Stimulated activated CD8-positive, alpha-beta memory T cell treated with anti-CD3 and anti-CD28 coated beads, Interleukin-7, amount 100 ng/mL, for 24 hours (primary cell): ENCODE measurements at places on chromosomes 11 and 22.

DNA sequence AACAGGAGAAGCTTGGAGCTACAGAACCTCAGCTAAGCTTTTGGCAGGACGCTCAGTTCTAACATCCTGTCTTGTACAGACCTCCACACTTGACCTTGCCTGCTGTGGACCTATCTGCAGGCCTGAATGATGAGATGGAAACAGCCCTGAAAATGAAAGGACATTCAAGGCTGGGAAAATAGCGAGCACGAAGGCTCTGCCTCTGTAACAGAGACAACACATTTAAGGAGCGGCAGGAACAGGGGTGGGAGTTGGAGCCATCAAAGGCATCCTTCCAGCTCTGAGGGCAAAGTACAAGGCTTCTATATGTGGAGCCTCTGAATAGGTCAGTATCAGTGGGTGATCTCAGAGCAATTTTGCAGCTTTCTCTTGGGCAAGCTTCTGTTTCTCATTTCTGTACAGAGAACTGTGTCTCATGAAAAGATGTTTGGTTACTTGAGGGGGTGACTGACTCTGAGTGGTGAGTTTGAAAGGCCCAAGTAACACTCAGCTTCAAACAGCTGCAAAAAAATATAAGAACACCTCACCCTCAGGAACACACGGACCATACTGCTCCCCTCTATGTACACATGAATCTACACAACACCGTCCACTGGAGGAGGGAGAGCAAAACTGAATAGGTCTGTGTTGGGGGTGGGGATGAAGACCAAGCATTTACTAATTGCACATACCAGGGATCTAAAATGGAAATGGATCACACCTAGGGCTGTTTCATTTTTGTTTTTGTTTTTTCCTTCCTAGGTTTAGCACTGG is 101.6 kb downstream of the CCDC81 start:
- no peak for DNase-seq

DNA sequence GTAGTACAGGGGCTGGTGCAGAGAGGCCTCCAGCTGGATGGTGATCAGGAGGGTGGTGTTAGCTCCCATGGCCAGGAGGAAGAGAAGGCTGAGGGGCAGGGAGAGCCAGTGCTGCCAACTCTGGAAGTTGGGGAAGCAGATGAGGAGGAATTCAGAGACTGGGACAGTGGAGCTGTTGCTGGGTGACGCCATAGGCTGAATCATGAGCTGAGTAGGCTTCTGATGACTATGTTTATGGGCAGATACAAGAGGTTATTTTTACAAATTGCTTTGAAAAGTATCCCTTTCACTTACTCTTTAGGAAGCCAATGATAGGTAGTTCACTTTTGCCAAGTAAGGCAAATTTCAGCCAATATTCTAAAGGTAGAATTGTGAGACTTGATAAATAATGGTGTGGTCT is 3.1 kb downstream of the OR56A1 start:
- DNase-seq = no peak

DNA sequence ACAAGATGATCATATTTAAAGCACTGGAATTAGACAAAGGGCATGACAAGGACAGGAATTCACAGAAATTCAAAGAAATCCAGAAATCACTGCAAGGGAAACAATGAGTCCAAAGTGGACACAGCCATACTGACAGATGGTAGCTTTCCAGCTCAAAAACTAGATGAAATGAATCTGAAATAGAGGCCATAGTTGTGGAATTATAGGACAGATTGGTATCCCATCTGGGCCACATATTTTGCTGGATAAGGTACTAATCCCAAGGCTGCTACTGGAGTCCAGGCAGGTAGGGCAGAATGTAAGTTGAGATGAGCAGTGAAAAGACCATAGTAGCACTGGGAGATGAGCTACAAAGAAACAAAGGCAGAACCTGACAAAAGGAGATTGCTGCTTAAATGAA is 258.3 kb upstream of the ANO3 start:
- no peak for DNase-seq

DNA sequence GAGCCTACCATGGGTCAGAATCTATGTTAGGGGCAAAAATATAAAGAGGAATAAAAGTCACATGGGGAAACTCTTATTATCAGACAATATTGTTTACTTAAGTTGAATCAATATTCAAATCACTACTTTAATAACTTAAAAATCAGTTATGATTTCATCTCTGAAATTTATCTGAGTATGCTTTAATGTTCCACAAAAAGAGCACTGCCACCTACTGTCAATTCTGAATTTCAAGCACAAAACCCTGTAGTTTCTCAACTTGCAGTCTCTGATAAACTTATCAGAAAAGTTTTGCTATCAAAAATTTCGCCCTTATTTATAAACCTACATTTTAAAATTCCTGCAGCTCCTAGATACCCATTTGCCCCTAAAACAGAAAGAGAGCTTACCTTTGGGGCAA is 47.3 kb downstream of the RDX start:
- DNase-seq = no peak

GRCh38 chr11:37712251-37712650 is 1114.2 kb upstream of the RAG2 start:
- DNase-seq = no peak

DNA sequence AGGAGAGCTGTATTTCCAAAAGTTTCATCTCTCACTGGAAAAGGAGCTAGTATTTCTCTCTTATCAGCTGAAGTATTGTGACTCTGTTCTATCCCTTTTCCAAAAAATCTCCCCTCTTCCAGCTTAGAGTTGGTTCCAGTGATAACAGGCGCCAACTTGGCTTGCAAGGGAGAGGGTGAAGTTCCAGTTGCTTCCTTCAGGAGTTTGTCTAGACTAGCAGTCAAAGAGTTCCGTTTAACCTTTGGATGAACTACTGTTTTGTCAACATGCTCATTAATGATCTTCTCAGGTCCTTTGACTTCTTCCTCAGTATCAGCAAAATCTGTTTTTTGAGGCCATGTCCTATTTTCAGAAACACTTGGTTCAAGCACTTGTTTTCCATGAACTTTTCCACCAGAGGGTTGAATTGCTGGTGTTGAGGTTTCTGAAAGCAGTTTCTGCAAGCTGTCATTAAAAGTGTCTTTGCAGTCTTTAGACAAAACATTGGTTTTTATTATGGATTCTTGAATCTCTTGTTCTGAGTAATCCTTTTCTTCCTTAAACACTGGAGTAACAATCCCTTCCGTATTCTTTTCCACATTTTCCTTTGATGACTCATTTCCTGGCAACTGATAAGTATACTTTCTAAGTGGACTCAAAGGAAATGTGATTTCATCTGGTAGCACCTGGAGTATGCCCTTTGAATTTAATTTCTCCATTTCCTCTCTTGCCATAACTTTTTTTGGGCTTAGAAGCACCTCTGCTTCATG is 39.7 kb upstream of the CCDC89 start:
- no peak for DNase-seq

DNA sequence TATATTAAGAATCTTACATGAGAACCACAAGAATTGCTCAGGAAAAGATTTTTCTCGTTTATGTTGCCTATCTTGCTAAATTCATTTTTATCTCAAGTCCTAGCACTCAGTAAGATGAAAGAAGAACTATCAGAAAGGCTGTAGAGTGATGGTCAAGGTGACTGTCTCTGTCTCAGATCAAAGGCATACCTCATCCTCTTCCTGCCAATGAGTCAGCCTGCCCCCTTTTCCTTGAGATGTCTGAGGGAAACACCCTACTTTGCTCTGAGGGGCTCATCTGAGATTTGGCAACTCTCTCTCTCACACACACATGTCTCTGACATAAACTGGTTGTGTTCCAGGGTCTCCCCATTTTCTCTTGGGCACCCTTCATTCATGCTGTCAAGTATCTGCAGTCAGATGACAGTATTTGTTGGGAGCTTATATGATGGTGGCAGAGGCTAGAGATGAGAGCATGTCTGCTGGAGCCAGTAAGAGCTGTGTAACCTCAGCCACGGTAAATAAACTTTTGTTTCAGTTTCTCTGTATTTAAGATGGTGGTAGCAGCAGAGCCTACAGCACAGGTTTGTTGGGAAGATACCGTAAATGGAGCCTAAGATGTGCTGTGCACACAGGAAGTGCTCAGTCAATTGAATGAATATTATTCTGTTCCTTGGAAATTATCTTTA is 1.6 kb downstream of the MMP27 start:
- no peak for DNase-seq

GRCh38 chr11:27722953-27723344 is 22.7 kb upstream of the BDNF start:
- DNase-seq = no peak

DNA sequence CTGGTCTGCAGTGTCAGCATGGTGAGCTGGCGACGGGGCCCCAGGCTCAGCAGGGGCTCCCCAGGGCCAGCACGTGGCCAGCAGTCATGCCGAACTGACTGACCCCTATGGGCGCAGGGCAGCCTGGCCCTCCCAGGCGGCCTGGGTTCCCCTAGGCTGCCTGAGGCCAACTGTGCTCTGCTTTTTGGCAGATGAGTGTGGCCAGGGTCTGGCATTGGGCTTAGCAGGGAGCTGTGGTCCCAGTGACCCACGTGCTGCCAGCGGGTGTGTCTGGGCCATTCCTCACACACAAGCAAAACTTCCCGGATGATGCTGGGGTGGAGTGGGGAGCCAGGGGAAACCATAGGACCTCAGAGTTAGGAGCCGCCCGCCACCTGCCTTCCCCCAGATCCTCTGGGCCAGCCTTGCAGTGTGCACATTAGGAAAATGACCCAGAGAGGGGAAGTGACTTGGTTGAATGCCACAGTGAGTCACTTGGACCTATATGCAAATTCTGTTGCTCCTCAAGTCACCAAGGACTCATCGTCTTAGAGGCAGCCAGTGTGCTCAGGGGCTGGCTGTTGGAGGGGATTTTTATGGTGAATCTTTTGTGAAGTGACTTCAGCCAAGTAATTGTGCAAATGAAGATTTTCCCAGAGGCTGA is 6.5 kb downstream of the ADORA2A start:
- no peak for DNase-seq

- no peak for DNase-seq
These were observed 150.6 kb upstream of the CADM1 start for GRCh38 chr11:115654792-115655191.

- no peak for DNase-seq
These were observed 114.0 kb downstream of the ABTB2 start for GRCh38 chr11:34243600-34244464.

GRCh38 chr22:49827271-49827852 is 311 bp downstream of the BRD1 start:
- no peak for DNase-seq

GRCh38 chr22:50726643-50727340 is 11.2 kb upstream of the ACR start:
- no peak for DNase-seq

- DNase-seq = no peak
These were observed 103.6 kb upstream of the HSD17B12 start for GRCh38 chr11:43576803-43577521.

GRCh38 chr22:30792456-30792855 is 97.8 kb downstream of the OSBP2 start:
- DNase-seq = no peak

GRCh38 chr11:128843198-128843785 is 23.8 kb downstream of the KCNJ1 start:
- no peak for DNase-seq

DNA sequence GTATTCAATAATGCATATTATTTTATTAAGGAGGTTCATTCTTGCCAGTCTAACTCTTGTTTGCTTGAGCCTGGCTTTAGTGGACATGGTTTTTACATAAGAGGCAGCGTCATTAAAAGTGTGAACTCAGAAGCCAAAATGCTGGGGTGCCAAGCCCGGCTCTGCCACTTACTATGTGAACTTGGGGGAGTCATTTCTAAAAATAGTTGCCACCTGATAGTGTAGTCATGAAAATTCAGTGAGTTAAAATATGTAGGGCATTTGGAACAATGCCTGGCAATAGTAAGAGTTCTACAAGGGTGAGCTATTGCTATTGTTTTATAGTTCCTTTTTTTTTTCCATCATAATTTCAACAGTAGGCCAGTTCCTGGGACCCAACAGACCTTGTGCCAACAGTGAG is 49.9 kb downstream of the TENM4 start:
- no peak for DNase-seq

DNA sequence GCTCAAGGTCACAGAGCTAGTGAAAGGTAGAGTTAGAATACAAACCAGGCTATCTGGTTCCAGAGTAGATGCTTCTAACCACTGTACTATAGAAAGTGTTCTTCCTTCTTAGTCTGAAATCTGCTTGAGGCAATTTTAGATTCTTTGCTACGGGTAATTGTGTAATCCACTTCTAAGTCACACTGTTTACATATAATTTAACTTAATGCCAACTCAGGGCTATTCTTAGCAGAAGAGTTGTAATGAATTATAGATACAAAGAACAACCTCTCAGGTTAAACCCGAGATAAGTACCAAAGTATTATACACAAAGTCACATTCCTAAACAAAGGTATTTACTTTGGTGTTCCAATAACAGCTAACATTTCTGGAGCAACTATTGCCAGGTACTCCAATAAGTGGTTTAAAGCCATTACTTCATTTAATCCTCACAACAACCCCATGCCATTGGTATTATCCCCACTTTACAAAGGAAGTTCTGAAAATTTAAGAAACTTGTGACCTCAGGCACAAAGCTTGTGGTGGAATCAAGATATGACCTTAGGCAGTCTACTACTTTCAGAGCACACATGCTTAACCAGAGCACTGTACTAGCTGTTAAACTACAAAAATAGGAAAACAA is 31.1 kb upstream of the DDI1 start:
- DNase-seq = no peak

DNA sequence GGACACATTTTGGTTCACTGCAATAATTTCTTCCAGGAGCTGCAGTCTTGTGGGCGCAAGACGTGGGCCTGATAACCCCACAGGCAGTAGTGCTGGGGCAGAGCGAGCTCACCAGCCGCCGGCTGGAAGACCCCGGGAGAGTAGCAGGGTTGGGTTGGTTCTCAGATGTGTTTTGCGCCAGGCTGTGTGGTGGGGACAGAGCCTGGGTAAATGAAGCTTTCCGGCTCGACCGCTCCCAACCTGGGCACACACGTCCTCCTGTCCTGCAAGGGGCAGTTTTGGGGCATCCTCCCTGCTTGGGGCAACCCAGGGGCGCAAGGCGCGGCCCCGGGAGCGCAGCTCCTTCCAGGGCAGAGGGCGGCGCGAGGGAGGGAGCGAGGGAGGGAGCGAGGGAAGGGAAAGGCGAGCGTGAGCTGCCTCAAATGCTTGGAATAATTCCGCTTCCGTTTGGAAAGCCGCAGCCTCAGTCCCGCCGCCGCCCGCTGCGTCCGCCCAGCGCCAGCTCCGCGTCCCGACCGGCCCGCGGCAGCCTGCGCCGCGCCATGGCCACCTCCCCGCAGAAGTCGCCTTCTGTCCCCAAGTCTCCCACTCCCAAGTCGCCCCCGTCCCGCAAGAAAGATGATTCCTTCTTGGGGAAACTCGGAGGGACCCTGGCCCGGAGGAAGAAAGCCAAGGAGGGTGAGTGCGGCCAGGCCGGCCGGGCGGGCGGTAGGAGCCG is at the start of gene PARVA:
PARVA (plus strand) TSS at position 466 of the 718 bp plus-strand sequence; CDS start at position 543, 77 bp downstream.
- no peak for DNase-seq

- no peak for DNase-seq
These were observed 621.2 kb downstream of the METTL15 start for GRCh38 chr11:28729339-28729738.

GRCh38 chr22:35220221-35220620 is 37.1 kb upstream of the HMGXB4 start:
- no peak for DNase-seq

DNA sequence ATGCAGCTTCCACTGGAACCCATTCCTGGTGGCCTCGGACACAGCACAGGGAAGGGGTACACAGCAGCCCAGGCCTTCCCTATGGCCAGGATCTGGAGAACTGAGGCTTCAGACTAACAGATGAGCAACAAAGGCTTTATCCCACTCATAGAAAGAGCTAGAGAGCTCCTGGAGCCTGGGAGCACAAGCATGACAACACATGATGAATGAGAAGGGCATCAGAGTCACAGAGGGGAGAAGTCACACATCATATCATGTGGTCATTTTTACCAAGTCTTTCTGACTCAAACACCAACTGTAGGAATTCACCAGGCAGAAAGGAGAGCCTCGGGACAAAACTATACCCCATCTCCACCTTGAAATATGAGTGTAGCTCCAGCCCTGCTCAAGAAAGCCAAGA is 43.2 kb downstream of the NRXN2 start:
- DNase-seq = no peak
